ENCODE measurements at places on chromosomes 7 and 10.

GRCh38 chr7:116802746-116803152 lies 59.6 kb upstream of the CAPZA2 start:
- no peak for DNase-seq

- no peak for DNase-seq
Measured at GRCh38 chr10:47082055-47082784, 171.0 kb downstream of the PTPN20 start.

GRCh38 chr7:55314967-55315366 lies 50.2 kb upstream of the LANCL2 start:
- DNase-seq = no peak

GRCh38 chr10:51000164-51000563 lies 74.1 kb upstream of the PRKG1 start:
- no peak for DNase-seq

DNA sequence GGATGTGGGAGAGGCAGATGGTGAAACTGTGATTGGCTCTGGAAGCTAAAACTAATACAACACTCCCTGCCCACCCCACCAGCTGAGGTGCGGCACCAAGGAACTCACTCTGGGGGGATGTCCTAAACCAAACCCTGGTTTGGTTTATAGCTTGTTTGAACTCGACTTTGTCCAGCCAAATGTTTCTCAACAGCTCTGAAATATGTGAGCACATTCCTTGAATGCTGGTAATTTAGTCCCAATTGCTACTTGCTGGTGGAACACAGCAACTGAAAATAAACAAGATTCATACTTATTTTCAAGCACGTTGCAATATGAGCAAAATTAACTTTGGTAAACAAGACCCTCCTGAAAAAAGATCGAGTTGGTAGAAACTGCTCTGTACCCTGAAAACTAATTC lies 39.7 kb upstream of the CARD11 start:
- DNase-seq = no peak

GRCh38 chr7:71165708-71166107 lies 33.8 kb downstream of the GALNT17 start:
- no peak for DNase-seq

DNA sequence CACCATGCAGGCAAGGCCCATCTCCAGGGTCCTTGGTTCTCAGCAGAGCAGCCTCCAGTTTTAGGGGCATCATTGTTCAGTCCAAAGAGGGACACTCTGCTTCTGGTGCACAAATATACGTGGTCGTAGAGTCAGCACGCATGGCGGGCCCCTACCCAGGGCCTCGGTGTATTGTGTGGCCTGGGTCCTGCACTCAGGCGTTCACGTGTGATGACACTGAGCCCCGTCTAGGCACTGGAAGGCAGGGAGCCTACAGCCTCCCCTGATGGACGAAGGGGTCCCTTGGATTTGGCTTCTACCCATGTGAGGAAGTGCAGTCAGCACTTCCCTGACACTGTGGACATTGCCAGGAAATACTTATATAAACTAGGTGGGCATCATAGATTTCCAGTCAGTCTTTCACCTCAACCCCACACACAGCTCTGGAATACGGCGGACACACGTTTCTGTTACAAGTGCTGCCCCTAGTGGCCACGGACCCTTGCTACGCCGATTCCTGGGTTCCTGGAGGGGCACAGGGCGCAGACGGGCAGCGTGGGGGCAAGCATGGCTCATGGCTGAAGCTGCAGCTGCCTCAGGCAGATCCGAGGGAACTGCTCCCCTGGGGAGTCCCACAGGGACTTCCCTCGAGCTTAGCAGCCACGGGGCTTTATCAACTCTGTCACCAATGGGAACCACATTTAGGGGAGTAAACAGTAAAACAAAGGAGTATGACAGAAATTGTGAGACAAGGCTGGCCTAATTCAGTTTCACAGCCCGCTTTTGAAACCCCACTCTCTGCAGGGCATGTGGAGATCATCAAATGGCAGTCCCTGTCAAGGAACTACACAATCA lies 25.4 kb downstream of the AIFM2 start:
- DNase-seq = no peak

GRCh38 chr7:70094831-70095230 lies 496.6 kb downstream of the AUTS2 start:
- no peak for DNase-seq

- no peak for DNase-seq
Measured at GRCh38 chr7:42972699-42973500, 40.7 kb downstream of the MRPL32 start.

DNA sequence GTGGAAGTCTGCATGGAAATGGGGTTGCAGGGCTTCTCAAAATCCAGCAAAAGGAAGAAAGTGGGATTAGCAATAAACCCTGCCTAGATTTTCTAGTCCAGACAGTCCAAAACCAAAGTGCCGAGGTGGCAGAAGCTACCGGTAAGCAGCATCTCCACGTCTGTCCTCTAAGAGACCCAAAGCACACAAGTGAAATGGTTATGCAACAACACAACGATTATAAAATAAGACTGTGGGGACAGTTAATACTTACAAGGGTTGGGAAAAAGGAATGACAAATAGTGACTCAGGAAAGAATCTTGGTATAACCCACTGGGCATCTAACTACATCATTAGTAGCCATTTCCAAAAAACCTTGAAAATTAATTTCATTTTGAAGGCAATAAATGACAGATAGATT lies 24.7 kb downstream of the CREB3L2 start:
- DNase-seq = no peak

- no peak for DNase-seq
Measured at GRCh38 chr7:77450054-77450453, 33.9 kb upstream of the GSAP start.

DNA sequence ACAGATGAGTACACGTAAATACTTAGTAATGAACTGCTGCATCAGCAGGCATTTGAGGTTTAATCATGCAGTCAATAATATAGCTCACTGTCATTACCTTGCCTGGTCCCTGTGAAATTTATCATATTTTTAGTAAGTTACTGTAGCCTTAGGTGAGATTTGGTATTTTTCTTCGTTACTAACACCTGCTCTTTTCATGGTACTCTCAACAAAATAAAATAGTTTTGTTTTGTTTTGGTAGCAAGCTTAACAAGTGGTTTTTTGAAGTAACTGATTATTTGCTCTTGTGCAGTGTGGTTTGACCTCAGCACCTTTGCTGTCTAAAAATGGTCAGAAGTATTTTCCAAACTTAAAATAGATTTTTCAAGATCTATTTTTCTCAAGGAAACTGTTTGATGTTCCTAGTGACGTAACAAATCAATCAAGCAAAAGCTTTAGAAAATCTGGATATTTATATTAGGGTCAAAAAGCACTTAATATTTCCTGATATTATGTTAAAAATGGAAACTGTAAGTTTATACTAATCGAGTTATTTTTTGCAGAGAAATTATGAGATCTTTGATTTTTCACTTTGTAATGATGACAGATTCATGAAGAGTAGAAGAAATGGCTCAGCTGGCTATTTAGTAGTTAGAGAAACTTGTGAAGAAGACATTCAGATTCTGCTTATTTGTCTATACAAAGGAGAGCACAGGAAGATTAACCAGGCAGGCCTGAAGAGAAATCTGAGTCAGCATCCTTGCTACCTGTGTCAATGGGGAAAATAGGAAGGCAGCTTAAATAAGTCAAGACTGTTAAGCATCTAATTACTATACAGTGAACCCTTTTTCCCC lies 21.0 kb upstream of the RPA3 start:
- no peak for DNase-seq

DNA sequence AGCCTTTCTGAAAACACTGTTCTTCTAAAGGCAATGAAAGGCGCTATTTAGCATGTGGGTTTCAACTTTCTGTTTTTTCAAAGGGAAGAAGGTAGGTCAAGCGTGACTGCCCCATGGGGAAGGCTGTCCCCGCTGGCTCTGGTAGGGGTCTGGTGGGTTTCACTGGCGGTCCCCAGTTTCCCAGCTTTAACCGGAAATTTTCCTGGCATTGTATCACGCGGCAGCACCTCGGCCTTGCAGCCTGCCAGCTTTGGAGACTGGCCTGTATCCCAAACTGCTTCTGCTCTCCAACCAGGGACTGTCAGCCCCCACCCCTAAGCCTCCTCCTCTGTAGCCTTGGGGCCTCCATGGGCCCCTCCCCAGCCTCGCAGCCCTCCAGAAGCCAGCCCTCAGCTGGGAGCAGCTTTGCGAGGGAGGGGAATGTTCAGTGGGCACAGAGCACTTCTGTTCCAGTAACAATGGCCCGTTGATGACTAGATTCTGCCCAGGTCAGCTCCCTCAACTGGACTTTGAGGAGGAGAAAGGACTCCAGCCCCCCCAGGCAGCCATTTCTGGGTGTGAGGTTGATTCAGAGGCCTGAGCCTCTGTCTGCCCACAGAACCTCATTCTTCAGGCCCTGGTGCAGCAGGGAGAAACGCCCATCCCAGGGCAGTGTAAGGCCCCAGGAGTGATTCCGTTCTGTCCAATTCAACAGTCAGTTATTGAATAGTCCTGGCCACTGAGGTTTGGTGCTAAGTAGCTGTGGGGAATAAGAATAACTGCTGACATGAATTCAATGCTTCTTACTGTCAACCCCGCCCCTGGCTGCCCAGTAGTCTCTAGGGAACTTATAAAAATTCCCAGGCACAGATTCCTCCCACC lies 17.1 kb downstream of the CHST3 start:
- DNase-seq = no peak

- no peak for DNase-seq
Measured at GRCh38 chr7:18993933-18994668, 123.3 kb downstream of the TWIST1 start.

- DNase-seq = no peak
Measured at GRCh38 chr10:44388641-44389040, 3.7 kb upstream of the CXCL12 start.

- DNase-seq = no peak
Measured at GRCh38 chr7:36191292-36191920, 38.4 kb downstream of the EEPD1 start.

DNA sequence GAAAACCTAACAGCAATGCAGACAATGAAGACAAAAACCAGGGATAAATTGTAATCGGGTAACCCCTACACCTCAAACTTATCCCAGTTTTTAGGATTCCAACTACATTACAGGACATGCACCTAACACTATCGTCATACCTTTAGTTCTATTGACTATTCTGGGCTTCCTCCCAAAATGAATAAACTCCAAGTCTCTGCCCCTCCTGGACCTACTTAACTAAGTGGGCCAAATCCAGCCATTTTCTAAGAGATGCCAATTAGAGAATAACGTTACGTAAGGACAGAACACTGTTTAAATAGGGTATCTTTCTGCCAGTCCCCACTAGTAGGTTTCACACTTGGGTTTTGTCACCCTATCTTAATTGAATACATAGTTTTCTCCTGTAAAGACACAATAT lies 253.1 kb upstream of the MKLN1 start:
- DNase-seq = no peak

DNA sequence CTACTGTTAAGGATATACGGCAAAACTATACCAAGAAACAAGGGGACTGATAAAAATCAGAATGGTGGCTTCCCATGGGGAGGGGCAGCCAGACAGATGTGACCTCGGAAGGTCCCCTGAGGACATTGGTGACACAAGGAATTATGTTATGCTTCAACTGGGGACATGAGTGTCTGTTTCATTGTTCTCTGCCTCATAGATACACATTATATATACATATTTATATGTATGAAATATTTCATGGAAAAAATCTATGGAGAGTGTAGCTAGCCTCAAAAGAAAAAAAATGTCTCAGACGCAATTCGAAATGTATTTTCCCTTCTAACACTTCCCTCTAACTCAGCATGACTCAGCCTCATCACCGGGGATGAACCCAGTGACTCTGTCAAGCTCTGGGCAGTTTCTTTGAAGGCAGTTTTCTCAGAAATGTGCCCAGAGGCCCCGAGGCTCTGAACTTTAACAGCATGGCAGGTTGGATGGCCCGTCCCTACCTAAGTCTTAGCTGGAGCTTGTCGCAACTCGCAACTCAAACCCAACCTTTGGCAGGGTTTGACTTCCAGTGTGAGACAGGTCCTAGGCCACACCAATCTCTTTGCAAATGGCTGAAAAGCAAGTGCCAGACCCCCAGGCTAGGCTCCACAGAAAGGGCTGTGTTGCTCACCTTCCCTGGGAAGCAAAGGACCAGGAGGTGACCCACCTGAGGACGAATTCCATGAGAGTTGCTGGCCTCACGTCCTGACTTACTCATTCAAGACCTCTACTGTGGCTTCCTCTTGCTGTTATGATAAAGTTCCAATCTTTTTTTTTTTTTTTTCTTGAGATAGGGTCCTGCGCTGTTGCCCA lies 86.9 kb downstream of the CARD11 start:
- DNase-seq = no peak

- DNase-seq = no peak
Measured at GRCh38 chr10:11404901-11405300, 206.5 kb downstream of the USP6NL start.

DNA sequence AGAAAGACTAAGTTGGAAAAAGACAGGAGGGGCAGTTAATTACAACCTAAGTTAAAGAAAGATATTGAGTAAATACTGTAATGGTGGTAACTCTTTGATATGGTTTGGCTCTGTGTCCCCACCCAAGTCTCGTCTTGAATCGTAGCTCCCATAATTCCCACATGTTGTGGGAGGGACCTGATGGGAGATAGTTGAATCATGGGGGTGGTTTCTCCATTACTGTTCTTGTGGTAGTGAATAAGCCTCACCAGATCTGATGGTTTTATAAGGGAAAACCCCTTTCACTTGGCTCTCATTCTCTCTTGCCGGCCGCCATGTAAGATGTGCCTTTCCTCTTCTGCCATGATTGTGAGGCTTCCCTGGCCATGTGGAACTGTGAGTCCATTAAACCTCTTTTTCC lies 143.8 kb downstream of the GRK5 start:
- no peak for DNase-seq

DNA sequence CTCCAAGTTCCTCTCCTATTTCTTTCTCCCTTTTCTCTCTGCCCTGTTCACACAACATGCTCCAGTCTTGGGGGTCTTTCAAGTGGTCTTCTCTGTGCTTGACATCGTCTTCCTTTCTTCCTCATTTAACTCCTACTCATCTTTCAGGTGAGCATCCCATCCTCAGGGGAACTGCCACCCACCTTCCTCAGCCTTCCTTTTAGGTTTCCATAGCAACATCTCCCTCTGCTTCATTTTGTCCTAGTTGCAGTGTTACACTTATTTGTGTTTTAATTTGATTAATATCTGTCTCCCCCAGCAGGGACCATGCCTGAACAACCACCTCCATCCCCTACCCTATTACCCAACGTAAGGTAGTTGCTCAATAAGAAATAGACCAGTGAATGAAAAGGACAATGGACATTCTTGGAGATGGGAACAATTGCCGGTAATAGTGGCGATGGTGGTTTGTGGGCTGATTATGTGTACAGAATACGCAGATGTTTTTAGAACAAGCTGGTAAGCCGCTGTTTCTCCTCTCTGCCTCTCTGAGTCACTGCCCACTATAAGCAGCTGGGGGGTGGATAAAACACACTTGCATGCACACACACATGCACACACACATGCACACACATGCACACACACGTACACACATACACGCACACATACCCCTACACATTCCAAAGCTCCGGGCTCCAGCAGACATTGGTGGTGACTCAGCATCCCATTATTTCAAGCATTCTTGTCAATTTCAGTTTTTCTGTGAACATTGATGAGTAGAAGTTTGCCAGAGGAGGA lies 251.6 kb downstream of the GATA3 start:
- DNase-seq = no peak

- no peak for DNase-seq
Measured at GRCh38 chr7:112112822-112113255, 93.4 kb downstream of the DOCK4 start.

Measured in stimulated activated CD4-positive, alpha-beta T cell treated with anti-CD3 and anti-CD28 coated beads, TNF-alpha, amount 100 ng/mL, for 1 hour (primary cell).